Activated CD8-positive, alpha-beta memory T cell treated with anti-CD3 and anti-CD28 coated beads, Interleukin-2, amount 50 U/mL, for 48 hours (primary cell): ENCODE measurements at places on chromosomes 4 and X.

DNA sequence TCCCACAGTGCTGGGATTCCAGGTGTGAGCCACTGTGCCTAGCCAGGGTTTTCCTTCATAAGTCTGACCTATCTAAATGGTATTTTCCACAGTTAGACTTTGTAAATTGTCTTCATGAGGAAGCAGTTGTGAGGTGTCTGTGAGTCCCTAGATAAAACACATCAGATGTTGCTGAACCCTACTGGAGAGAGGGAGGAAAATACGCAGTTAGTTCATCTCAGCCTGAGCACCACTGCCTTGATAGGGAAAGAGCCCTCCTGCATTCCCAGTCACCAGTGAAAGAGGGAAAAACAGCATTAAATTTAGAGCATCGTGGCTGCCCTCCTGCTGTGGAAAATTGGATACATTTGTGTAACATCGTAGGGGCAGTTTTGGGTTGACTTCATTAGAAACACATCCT lies 31.7 kb upstream of the CLDN34 start:
- no peak for DNase-seq

DNA sequence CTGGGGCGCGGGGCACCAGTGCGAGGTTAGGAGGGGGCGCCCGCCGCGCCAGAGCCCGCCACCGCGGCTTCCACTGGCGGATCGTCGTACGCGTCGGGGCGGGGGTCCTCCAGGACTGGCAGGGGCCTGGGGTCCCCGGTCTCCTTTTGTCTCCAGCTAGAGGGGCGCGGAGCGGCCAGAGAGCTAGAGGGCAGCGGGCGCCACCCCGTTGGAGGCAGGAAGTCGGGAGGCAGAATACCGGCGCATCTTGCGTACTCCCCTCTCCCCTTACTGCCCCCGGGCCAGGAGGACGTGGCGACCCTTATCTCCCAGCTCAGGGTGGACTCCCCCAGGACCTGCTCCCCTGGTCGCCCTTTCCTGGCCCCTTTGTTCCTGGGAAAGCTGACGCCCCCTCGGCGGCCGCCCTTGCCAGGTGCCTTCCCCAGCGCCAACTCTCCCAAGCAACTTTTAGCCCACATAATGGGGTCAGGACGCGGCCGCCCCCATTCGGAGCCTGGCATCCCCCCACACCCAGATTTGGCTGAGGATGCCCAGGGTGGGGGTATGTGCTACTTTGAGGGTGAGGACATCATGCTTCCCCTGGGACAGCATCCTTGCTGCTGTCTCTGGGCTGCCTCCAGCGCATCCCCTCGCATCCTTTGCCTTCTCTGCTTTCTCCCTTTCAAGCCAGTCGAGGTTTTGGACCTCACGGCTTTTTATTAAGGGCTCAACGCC lies 933 bp downstream of the CNKSR2 start:
- DNase-seq = peak; percentile 51

DNA sequence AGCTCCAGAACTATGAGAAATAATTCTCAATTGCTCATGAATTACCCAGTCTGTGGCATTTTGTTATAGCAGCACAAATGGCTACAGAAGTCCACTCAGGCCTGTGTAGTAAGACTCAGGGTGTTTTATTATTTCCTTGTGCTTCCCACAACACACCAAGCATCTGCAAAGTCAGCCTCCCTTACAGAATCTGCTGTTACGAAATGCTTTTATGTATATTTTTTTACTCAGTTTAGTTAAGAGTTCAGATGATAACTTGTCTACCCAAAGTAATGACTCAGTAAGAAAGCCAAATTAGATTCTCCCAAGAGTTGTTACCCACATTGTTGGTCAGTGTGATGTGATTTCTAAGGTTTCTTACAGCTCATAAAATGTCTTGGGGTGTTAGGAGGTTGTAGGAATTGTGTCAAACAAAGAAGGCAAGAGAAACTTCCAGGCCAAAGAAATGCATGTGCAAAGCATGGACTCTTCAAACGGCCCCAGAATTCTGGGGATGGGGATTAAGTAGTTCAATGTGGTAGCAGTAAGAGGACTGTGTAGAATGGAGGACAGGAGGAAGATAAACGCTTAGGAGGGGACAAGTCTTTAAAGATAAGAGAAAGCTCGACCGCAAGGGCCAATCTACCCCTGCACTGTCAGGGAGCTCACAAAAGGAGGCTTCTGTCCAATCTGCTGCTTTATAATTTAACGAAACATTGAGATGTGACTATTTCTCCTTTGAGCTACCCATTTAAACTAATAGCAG lies 35.4 kb upstream of the TMEM184C start:
- no peak for DNase-seq

DNA sequence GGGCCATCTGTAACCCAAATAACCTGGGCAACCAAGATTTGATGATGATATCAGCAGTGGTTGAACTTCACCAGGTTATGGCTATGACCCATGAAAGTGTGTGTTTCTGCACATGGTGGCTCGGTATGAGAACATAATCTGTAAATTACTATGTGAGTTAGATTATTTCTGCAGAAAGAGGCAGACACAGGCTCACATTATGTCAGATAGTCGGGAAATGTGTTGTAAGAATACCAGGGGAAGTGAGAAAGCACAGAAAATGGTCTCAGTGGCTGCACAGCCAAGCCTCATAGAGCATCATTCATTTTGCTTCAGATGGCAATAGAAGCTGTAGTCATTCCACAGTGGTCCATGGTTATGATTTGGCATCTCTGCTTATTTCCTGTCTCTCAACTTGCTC lies 63.0 kb upstream of the RBPJ start:
- no peak for DNase-seq

DNA sequence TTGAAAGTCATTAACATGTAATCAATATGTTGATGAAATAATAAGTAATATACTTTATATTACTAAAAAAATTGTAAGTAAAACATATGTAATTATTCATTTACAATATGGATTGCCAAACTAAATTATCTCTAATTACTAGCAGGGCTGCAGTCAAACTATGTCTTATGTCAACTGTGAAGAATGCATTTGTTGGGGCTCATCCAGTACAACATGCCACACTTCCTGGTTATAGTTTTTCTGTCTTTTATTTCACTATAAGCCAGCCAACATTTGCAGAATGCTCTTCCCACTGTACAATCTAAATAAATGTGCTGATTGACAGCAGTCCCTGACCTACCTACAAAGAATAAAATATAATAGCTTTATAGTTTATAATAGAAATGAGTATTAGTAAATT lies 975.4 kb upstream of the NDST4 start:
- DNase-seq = no peak

DNA sequence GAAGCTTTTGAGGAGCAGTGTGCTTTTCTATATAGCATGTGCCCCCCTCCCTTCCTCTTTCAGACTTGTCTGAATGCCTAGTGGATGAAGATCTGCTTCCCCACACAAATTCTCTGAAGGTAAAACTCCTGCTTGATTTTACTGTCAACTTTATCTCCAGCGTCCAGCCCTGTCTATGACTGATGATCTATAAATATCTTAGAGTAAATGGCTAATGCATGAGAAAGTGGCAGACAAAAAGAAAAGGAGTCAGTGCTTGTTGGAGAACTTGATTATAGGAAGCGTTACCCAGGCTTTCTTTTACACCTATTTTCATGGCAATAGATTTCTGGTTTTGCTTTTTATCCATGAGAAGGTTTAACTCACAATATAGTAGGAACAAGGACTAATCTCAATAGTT lies 168.3 kb upstream of the HS3ST1 start:
- DNase-seq = no peak

DNA sequence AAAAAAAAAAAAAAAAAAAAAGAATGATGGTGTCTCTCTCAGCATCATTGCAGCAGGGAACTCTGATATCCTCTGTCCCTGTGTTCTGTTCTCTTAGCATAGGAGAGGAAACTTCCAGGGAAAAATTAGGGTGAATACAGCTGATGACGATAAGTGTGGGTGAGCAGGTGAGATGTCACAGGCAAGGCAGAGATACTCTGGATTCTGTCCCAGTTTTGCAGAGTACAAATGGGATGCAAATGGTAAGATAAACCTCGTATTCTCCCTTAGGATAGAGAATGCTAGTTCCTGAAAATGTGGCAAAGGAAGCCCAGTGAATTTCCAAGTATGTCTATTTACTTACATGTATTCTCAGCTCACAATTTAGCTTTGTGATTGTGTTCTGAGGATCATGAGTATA lies 671.6 kb upstream of the BOD1L1 start:
- DNase-seq = no peak

DNA sequence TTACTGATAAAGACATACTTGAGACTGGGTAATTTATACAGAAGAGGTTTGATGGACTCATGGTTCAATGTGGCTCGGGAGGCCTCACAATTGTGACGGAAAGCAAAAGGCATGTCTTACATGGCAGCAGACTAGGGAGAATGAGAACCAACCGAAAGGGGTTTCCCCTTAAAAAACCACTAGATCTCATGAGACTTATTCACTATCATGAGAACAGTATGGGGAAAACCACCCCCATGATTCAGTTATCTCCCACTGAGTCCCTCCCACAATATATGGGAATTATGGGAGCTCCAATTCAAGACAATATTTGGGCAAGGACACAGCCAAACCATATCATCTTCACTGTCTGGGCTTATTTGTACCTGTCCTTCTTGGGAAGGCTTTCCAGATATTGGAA lies 22.8 kb upstream of the MUC7 start:
- no peak for DNase-seq

DNA sequence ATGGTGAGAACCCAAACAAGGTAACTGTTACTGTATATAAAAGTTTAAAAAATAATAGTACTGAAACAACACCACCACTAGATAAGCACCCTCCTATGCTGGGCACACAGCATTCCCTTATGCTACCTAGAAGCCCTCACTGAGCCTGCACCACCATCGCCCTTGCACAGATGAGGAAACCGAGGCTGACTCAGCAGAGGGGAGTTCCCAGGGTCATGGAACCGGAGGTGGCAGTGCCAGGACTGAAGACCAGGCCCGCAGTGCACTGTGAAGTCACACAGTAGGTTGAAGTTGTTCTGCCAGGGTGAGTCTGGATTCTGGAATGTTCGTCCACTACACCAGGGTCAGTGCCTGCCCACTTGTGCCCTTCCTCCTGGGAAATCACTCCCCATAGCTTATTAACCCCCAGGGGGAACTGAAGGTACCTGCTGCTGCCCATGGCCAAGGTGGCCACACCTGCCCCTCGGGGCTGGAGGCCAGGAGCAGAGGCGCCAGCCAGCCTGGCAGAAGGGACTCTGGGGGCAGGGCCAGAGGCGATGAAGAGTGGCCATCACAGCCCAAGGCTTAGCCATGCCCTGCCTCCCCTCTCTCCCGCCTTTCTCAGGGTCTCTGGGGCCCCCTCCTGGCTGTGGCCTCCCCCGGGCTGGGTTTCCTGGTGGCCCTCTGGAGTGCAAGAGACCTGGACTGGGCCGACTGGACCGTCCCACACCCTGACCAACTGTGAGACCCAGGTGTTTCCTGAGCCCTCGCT lies 15.1 kb upstream of the ABLIM2 start:
- DNase-seq = no peak

DNA sequence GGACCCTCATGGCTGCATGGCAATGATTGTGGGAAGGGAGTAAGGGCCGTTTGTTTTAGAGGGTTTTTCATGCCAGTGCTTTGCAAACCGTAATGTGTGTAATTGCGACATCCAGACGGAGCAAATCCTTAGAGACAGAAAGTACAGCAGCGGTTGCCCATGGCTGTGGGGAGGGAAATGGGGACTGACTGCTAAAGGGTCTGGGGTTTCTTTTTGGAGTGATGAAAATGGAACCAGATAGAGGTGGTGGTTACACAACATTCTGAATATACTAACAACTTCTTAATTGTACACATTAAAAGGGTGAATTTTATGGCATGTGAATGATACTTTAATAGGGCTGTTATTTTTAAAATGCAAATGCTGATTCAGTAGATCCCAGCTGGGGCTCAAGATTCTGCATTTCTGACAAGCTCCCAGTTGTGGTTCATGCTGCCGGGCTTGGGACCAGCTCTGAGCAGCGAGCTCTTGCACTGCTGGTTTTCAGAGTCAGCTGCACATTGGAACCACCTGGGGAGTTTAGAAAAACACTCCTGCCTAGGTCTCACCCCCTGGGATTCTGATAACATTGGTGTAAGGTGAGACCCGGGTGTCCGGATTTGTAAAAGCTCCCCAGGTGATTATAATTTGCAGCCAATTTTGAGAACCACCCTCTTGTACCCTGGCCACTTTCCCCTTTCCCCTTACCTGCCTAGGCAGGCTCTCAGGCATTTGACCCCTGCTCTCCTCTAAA lies 47.7 kb downstream of the PRPS1 start:
- DNase-seq = no peak

DNA sequence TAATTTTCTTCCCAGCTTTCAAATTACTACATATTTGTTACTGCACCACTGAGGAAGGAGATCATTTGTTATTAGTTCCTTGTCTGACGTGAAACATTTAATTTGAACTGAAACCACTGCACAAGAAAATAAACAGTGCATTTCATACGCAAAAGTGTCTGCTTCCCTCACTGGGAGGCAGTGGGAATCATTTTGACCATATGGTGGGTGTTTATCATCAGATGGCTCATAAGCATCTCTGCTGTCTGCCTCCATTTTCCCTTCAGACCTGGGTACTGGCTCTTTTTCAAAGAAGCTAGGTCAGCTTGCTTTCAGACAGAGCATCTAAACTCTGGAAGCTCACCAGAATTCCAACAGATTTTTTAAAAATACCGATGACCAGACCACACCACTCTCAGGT lies 135.2 kb downstream of the PCDH19 start:
- DNase-seq = no peak

GRCh38 chr4:143082701-143083100 lies 102.0 kb upstream of the USP38 start:
- no peak for DNase-seq

GRCh38 chr4:162787120-162787519 lies 379.6 kb downstream of the NAF1 start:
- no peak for DNase-seq

DNA sequence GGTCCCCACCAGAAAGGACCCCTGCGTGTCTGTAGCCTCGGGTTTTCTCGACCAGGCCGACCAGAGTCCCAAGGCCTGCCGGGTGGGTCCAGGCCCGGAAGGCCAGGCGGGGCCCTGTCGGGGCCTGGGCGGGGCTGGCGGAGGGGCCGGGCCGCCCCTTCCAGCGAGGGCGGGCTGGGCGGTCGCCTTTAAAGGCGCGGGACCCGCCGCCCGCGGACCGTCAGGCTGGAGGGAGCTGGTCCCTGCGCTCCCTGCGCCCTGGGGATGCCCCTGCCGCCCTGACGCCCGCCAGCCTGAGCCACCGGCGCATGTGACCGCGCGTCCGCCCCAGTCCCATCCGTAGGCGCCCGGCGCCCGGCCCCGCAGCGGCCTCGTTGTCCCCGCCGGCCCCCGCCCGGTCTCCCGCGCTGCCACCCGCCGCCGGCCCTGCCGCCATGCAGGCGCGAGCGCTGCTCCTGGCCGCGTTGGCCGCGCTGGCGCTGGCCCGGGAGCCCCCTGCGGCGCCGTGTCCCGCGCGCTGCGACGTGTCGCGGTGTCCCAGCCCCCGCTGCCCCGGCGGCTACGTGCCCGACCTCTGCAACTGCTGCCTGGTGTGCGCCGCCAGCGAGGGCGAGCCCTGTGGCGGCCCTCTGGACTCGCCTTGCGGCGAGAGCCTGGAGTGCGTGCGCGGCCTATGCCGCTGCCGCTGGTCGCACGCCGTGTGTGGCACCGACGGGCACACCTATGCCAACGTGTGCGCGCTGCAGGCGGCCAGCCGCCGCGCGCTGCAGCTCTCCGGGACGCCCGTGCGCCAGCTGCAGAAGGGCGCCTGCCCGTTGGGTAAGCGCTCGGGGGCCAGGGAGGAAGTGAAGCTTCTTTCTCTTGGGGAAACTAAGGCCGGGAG lies at the start of gene HTRA3:
Gene HTRA3, plus strand, starts transcription at position 220 of the 883 bp plus-strand sequence. Its CDS starts 215 bp downstream, at position 435.
- no peak for DNase-seq
